ENCODE measurements at places on chromosomes 7 and 10.

GRCh38 chr7:24705461-24705954 lies 51.8 kb downstream of the GSDME start:
- DNase-seq = no peak

- DNase-seq = no peak
Measured at GRCh38 chr7:54888067-54888733, 129.2 kb upstream of the SEC61G start.

DNA sequence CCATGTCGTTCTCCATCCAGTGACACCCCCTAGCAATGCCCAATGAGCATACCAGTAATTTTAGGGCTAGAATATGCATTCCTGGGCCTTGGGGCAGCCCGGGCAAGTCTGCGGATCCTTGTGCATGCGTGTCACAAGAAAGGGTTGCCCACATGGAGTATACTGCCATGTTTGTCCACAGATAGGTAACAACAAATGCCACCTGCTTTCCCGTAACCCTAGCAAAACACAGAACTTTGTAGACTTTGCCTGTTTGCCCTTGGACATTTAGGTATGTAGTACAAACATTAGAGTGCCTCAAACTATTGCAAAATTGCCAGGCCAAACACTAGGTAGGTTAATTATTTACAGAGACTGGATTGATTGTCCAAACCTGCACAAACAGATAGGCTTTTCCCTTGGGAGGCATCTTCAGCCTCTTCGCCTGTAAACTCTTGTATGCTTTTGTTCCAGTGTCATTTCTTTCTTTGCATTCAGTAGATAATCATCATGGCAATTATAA lies 117.0 kb downstream of the ADCY1 start:
- DNase-seq = no peak

DNA sequence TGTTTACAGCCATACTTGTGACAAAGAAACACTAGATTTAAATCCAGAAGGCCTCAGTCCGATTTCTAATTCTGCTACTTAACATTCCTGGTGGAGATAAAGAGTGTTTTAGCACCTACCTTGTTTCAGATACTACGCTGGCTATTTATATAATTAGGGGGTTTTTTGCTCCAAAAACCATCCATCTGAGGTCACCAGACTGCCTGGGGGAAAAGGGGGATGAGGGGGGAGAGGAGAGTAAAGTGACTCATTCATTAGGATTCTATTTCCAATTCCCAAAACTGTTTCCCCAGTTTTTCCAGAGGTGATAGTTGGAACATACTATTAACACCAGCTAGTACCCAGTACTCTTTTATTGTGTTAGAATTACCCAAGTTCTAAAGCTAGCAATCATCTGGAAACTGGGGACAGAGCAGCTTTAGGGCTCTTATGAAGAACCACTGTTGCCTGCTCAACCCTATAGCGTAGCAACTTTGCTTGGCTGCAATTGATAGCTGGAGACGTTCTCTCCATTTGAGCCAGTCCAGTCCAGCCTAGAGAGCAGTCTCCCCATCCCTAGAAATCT lies 6.6 kb downstream of the GCC1 start:
- no peak for DNase-seq

All from stimulated activated CD4-positive, alpha-beta T cell treated with anti-CD3 and anti-CD28 coated beads, TNF-alpha, amount 100 ng/mL, for 4 hours (primary cell).